ENCODE measurements at places on chromosomes 5 and 9.

DNA sequence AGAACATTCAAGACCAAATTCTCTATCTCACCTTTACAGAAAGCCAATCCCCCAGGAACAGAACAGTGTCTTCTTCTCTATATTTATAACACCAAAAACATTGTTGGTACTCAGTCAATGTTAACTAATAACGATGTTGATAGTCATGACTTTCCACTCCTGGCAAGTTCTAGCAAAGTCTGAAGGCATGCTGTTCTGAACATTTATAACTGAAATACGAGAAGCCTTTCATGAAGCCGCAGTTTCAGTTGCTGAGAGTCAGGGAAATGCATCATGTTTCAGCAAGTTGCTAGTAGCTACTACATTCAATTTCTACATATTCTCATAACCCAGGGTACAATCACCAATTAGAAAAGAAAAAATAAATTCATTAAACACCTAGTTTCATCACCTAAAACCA lies 301.4 kb downstream of the PDE4D start:
- no peak for DNase-seq

DNA sequence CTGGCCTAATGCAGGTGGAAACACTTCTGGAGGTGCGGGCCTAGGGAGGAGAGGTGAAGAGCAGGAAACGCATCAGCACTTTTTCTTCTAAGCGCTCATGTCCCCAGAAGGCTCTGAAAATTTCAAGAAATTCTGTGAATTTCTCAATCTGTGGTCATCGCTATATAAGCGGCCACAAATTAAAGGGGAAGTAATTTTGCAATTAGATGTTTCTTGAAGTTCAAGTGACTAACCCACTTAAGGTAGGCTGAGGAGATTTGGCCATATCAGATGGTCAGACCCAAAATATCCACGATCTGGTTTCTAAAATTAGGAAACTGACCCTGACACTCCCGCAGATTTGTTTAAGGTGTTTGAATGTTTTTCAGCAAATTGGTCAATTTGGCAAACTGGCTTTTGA lies 16.6 kb upstream of the HMGCR start:
- DNase-seq: no peak

DNA sequence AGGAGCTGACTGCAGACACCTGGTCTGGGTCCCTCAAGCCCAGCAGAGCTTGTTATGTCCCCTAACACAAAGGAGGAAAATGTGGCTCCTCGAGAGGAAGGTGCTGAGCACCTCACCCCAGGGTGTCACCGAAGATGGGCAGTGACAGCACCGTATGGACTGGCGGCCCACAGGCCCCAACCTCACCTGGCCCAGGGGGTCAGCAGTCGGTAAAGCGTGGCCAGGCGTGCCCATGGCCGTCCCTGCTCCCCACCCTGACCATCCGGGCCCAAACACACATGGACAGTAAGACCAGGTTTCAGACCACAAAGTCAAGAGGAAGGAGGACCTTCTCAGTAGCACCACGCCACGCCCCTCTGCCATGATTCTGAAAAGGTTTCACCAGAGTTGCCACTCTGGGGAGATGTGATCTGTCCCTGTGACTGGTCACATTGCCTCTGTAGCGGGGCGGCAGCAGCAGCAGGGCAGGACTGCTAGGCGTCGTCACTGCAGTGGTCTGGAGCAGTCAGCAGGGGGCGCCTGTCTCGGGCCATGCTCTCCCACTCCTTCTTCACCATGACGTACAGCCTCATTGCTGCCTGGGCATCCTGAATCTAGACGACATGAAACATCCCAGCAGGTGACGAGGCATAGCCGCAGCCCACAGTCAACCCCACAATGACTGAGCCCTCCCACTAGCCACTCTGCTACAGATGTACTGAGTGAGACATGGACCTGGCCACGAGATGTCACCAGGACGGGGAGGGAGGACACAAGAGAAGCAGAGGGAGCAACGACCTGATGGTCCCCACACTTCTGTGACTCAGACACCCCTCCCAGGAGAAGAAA lies 11.1 kb downstream of the REXO4 start:
- DNase-seq: peak; percentile 43

DNA sequence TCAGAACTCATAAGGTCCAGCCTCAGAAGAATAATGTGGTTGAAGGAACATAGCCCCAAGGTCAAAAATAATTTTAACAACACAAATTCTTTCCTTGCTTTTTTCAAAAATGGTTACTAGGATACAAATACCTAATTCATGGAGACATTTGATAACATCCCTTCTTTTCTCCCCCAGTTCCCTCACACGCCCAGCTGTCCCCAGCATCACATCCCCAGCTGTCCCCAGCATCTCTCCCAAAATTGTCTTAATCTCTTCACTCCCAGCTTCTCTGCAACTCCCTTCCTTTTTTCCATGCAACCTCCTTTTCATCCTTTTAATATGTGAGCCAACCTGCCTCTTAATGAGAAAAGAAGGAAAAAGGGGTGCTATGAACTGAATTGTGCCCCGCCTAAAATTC lies 77.8 kb downstream of the FSTL4 start:
- DNase-seq: no peak

DNA sequence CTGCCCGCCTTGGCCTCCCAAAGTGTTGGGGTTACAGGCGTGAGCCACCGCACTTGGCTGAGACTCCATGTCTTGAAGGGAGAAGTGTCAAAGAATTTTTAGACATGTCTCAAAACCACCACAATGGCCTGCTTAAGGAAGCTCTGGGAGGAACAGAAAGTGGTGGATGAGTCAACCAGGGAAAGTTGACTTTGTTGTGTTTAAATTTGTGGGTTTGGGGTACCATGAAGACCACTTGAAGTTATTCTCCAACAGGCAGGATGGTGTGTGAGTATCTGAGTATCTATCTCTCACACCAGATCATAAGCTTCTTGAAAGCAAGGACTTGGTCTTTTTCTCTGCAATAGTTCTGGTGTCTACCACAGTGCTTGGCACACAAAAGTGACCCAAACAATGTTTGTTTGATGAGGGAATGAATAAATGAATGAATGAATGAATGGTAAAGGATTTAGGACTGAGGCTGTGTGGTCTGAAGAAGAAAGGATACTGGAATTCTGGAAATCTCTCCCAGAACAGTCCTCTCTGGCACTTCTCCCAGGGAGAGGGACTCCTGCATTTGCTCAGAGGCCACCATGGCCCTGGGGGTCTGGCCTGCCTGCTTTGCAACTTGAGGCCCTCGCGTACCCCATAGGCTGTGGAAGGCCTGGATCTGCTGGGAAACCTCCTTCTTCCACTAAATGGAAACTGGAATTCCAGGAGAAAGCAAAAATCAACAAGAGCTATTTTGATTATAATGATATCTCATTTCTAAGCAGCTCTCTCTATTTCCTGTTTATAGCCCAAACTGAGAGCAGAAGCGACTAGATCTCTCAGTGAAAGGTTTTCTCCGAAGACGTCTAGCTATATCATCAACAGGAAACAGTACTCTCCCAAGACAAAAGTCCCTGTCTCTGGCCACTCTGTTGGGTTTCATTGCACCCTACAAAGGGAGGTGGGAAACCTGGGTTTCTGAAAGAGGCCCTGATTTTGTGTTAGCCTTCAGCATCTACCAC lies 187.9 kb downstream of the PALM2AKAP2 start:
- no peak for DNase-seq

DNA sequence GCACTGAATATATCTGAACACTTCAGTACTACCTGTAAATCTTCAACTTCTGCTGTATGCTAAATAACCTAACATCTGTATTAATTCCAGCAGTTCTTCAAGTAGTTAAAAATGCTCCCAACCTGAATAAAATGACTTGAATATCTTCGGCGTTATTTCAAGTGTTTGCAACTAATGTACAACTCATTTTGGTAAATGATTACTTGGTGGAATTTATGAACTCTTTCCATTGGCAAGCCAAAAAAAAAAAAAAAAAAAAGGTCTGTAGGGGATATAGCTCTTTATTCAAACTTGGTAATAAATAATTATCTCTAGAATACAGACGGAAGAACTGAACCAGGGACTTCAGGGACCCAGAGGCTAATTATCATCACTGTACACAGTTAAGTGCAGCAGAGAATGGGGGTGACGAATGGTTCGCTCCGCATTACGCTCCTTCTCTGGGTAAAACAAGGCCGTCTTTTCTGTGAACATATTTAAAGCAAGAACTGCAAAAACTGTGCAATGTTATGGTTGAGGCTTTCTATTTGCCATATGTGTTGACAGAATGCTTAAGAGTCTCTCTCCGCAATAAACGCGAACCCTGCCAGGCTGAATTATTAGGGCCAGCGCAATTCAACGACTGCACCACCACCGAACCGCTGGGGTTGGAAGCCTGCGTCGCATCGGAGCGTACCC lies 1.9 kb upstream of the ERBIN start:
- peak; percentile 32 for DNase-seq

GRCh38 chr5:142830241-142831008 lies 60.2 kb downstream of the ARHGAP26 start:
- DNase-seq: peak; percentile 12

DNA sequence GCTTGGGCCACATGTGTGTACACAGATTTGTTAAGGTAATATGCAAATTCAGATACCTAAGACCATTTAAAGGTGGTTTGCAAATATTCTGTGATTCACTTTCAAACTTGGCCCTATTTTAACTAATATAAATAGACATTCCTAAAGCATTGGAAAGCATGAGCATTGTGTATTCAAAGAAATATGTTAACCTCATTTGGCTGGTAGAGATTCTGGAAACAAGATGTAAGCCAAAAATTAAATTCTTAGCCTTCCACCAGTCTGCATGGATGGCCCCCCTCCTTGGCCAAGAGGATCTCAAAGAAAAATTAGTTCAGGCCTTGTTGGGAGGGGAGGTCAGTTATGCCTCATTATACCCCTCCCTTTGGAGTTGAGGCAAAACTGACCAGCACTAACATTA lies 38.7 kb upstream of the C6 start:
- DNase-seq: no peak

GRCh38 chr9:74132986-74133385 lies 364.1 kb upstream of the RORB start:
- DNase-seq: no peak

- no peak for DNase-seq
Measured at GRCh38 chr5:75891020-75891419, 173.8 kb upstream of the POC5 start.

DNA sequence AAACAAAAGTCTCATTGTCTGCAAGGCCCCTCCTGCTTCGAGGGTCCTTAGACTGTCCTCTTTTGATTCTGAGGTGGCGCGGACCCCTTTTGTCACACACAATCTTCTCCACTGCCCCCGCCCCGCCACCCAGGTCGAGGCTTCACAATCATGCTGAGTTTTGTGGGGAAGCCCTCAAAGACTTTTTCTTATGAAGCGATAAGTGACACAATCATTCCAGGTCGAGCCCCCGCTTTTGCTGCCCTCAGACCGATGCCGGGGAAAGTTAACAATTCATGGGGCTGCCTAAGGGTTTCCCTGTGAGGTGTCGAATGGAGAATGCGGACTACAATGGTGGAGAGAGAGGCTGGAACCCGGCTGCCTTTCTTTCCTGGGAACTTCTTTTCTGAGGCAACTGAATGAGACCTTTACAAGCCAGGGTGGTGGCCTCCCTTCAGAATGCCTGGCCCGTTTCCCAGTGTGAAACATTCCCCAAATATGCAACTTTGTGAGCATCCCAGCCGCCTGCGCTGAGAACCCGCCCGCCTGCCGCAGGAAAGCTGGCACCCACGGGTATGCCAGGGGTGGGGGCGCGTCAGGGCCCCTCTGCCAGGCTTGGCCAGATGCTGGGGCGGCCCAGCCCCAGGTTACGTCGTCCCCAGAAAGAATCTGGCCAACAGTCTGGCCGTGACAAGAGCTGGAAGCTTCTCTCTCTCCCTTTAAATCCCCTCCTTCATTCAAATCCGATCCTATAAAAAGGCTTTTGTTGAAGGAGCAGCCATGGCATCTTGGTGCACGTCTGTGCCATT lies 71.9 kb downstream of the MAP1B start:
- peak; percentile 89 for DNase-seq

- DNase-seq: no peak
Measured at GRCh38 chr5:103741984-103742383, 179.4 kb upstream of the NUDT12 start.

GRCh38 chr5:65203746-65204145 lies 278.0 kb downstream of the ADAMTS6 start:
- DNase-seq: peak; percentile 74

- peak; percentile 24 for DNase-seq
Measured at GRCh38 chr5:134466241-134467069, 54.8 kb upstream of the CDKN2AIPNL start.

DNA sequence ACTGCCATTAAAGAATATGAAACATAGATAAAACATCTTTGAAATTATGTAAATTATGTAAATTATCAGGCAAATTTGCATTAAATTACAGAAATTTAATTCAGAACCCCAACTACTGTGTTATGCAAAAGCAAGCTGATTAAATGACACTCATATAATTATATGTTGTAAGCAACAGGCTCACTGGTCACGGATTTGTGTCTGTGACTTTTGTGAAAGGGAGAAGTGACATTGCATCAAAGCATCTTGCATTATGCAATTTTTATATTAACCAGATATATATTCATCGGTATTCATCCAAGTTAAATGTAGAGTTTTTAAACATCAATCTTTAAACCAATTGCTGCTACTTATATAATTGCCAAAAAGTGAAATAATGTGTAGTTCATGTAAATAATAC lies 13.0 kb upstream of the GLIPR2 start:
- DNase-seq: no peak

GRCh38 chr9:134384811-134385479 lies 58.7 kb downstream of the RXRA start:
- no peak for DNase-seq

DNA sequence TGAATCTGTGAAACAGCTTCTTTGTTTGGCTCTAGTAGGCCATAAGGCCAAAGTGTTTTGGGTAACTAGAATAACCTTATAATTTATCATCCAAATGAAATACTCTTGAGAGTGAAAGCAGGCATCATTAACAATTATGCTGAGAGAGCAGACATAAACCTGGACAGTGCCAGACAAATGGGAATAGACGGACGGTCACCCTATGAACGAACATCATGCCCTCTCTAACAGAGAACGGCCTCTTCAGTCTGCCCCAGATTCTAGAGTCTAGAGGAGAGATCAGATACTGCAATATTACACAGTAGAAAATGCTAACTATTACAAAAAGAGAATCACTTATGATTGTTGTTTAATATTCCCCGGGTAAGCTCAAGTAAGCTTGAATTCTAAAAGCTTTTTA lies 68.5 kb downstream of the APBA1 start:
- no peak for DNase-seq

DNA sequence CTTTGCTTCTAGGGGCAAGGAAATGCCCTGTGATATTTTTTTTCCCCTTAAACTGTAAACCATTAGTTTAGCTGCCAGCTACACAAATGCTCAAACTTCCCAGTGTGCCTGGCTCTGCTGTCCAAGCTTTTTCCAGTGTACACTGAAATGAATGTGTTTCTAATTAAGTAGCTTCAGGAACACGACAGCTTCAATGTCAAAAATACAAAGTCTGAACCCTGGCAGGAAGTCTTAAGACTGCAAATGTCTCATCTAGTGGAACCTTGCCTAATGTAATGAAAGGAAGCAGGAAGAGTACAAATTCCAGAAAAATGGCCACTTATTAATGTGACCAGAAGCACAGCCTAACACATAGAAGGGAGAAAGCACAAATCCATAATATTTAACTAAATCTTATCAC lies 255.2 kb downstream of the CRB2 start:
- DNase-seq: peak; percentile 47

DNA sequence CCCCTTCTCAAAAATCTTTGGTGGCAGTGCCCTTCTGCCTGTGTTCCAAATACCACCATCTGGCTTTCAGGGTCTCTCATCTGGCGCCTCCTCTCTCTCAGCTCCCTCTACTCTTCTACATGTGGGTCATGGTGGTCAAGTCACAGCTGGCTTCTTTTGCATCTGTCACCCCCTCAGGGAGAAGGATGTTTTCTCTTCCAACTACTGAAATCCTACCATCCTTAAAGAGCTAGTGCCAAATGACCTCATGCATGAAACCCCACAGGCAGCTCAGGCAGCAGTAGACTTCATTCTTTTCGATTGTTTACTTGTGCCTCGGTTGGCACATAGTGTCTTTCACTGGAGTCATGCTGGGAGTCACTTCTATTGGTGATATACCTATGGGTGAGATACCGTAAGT lies 219.2 kb downstream of the DCP2 start:
- DNase-seq: no peak

Measured in GM04504 (cell line).